ENCODE measurements at places on chromosomes 16 and 17. TPM values are rescaled to one million over a fixed set of nuclear protein-coding genes. Genes with fewer than 3 reads are reported as not detected.

GRCh38 chr16:4775005-4775404 is 8.0 kb upstream of the ZNF500 start:
- no peak for DNase-seq

DNA sequence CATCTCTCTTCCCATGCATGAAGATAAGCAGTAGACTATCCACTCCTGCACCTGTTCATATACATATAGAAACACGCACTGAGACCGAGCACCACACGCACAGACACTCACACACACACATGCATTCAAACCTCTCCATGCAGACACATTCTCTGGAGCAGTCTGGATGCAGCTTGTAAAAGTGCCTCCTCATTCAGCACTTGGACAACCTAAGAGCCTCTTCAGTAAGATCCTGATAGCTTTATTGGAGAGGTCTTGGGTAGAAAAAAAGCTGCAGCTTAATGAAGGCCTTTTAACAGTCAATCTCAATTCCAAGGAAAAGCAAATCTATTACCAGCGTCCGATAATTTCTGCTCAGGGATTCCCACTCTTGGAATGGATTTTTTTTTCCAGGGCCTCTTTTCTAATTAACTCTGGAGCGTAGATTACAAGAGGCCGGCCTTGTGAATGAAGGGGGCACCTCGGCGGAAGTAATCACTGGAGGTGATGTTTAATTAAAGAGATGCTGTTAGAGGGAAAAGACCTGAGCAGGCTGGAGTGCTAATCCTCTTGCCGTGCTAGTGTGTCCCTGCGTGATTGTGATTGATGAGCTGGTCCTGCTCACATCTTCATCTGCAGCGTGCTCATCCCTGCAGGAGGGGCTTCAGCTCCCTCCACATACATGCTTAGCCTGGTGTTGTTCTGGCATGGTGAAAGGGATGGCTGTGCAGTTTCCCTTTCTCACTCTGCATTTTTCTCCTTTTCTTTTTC is 155.1 kb downstream of the RBFOX1 start:
- no peak for DNase-seq

DNA sequence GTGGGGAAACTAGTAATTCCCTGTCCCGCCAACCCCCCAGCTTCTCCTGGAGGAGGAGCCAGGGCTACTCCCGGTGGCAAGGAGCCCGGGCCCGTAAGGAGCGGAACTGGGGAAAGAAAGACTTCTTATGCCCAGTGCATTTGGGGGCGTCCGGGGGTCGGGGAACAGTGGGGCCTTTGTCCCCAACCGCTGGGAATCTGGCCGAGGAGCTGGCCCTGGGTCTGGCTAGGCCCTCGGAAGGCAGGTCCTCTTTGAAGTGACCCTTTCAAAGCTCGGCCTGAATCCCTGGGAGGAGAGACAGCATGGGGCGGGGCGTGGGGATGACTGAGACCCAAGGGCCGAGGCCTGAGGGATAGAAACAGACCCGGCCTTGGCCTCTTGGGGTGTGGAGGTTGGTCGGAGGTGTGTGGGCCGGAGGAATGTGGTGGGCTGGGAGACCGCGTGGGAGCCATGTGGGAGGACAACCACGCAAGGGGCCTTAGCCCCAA is 6.0 kb downstream of the ARHGAP23 start:
- DNase-seq: no peak

GRCh38 chr16:73131156-73131862 is 83.4 kb upstream of the ZFHX3 start:
- no peak for DNase-seq

DNA sequence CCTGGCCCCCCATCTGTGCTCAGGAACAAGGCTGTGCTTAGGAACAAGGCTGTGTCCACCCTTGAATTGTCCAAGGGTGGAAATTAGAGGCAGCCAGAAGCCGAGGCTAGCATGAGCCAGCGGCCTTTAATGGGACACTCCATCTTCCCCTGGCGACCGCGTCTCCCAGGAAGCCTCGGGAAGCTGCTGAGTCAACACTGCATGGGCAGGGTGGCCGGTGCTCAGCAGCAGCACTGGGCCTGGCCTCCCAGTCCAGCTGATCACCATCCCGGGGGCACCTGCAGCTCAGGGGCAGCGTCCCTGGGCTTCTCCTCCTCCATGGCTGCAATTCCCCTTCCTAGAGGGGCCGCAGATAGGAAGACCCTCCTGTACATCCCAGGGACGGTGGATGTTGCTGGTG is 180.8 kb downstream of the ENGASE start:
- DNase-seq: no peak

- DNase-seq: no peak
These were observed 23.8 kb upstream of the DBNDD1 start for GRCh38 chr16:90042946-90043514.

GRCh38 chr16:47728205-47728604 is 267.1 kb downstream of the PHKB start:
- DNase-seq: no peak

- DNase-seq: no peak
These were observed 25.4 kb upstream of the NSRP1 start for GRCh38 chr17:30091121-30091670.

- no peak for DNase-seq
These were observed 1.3 kb downstream of the ENGASE start for GRCh38 chr17:79075861-79076406.

The PER1 gene
- 17.1 TPM for total RNA-seq

The TOM1L1 gene
- total RNA-seq: 81.2 TPM

The AIPL1 gene
- total RNA-seq: not detected

The TRIM47 gene
- 51.2 TPM for total RNA-seq

The AGRP gene
- total RNA-seq: not detected
